Globus pallidus (tissue), 1 donor: ENCODE measurements at places on chromosomes 4 and X.

- peak; percentile 13 for DNase-seq
These were observed 81.0 kb upstream of the ZDHHC15 start for GRCh38 chrX:75603833-75604232.

DNA sequence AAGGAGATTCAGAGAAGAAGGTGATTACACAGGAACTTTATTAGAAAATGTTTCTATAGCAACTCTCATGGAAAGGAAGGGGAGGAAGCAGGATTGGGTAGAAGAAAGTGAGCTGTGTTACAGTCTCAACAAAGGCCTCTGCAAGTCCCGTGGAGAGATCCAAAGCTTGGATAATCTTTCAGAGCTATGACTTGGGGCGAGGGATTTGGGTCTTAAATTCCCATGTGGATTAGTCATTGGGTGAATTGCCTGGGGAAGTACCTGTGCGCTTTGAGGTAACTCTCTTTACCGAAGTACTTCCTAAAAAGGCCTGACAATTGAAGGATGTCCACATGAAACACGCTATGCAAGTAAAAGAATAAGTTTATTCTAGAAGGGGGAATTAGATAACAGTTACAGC, 133.8 kb upstream of the ANKRD50 start:
- no peak for DNase-seq

DNA sequence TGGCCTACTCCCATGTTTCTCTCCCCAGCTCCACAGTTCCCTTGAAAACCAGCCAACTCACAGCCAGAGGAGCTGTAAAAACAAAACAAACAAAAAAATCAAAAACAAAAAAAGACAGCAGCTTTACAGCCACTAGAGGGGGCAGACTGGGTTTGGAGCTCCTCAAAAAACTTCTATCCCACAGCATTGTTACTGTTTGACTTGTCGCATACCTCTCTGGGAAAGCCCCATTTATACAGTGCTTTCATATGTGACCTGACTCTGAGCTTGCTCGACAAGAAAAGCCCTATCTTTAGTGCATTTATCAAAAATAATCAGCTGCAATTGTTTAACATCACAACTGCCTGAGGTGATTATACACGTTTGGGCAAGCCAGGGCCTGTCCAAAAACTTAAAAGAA, 21.6 kb downstream of the TSPAN6 start:
- DNase-seq = no peak

GRCh38 chrX:41621222-41621723, 67.5 kb upstream of the GPR34 start:
- no peak for DNase-seq

GRCh38 chrX:69089203-69089602, 76.0 kb downstream of the PJA1 start:
- no peak for DNase-seq

- no peak for DNase-seq
These were observed 28.4 kb upstream of the UVSSA start for GRCh38 chr4:1318488-1319213.

DNA sequence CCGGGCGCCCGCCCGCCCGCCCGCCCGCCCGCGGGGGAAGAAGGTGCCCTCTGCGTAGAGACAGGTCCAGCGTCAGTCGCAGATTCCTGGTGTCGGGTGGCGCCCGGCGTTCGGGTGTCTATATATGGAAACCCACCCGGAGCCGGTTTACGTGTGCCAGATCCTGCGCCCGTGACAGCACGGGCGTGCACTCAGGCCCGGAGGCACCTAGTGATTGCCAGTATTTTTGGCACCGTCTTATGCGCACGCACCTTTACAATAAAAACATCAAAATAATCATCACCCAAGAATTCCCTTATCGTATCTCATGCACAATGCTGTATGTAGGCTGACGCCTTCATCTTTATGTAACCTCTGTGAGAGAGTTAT, 519 bp downstream of the SLC25A4 start:
- peak; percentile 23 for DNase-seq

DNA sequence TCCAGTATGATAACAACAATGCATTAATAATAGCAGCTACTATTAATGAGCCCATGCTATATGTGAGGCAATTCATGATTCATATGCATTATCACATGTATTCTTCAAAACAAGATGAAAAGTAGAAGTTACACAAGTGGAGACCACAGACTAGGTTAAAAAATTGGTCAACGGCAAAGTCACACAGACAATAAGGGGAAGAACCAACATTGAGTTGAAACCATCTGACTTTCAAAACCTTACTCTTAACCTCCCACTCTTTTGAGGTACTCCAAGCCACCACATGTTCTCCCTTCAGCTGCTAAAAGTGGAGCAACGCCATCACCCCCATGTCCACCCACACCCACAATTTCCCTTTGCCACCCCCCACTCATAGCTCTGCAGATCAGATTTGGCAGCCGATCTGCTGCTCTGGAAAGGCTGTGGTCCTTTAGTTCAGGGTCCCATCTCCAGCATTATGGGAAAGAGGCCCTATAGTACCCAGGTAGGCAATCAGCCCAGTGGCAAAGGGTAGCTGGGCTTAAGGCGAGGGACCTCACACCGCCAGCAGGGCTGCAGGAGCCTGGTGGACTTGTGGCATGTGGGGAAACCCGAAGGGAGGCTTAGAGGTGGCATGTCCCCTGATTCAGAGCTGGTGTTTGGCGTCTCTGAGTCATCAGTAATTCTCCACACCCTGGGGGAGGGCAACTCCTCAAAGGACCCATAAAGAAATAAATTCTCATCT, 33.5 kb upstream of the CYBB start:
- DNase-seq = no peak

GRCh38 chr4:185580699-185581098, 45.4 kb upstream of the PDLIM3 start:
- DNase-seq = no peak

- DNase-seq = no peak
These were observed 320.1 kb downstream of the BMPR1B start for GRCh38 chr4:95077864-95078263.

DNA sequence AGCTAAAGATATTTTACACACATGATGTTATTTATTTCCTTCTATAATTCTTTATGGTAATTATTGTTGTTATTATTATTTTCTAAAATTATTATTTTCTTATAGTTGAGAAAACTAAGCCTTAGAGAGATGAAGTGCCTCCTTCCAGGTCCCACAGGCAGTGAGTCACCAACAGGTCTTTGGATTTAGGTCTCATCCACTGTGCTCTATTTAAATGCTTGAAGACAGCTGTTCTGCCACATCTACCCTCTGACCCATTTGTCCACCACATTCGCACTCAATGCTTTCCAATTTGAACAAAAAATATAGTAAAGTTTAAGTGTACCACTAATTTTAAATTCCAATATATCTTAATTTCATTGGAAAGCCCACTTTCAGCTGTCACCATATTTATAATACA, 566.4 kb downstream of the PPARGC1A start:
- no peak for DNase-seq

DNA sequence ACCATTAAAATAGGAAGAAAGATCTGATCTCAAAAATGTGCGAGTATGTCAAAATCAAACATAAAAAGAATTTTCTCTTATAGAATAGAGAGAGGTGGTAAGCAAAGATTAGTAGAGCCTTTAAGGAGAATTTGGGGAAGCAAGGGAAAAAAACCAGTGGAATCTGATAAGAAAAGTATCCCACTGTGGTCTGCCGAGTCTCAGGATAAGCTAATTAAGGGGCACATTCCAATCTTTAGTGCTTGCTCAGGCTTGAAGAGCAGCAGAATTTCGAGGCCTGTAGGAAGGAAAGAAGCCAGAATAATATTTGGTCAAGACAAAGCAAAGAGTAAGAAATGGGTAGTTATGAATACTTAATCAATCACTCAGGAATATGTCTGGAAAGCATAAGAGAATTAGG, 13.0 kb downstream of the STATH start:
- DNase-seq = no peak

GRCh38 chr4:11074581-11075241, 354.0 kb downstream of the HS3ST1 start:
- DNase-seq = no peak

- no peak for DNase-seq
These were observed 10.8 kb downstream of the WFS1 start for GRCh38 chr4:6280365-6280996.

DNA sequence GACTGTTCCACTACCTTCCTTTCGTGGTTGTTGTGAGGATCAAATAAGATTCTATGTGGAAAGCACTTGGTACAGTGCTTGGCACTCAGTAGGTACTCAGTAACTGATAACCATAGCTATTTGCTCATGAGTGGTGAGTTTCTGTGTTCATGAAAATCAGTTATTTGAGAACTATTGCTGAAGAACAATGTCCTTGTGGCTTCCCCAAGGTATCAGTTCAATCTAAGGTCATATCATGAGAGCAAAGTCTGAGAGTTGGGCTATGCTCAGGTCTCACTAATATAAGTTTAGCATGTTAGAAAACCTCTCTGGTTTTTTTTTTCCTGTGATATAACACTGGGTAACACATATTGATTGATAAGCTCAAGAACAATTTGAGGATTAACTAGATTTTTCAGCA, 147.8 kb downstream of the GRIA3 start:
- no peak for DNase-seq

GRCh38 chr4:127586922-127587571, 45.7 kb upstream of the INTU start:
- DNase-seq = no peak

GRCh38 chrX:25600776-25601175, 537.4 kb upstream of the MAGEB18 start:
- no peak for DNase-seq

DNA sequence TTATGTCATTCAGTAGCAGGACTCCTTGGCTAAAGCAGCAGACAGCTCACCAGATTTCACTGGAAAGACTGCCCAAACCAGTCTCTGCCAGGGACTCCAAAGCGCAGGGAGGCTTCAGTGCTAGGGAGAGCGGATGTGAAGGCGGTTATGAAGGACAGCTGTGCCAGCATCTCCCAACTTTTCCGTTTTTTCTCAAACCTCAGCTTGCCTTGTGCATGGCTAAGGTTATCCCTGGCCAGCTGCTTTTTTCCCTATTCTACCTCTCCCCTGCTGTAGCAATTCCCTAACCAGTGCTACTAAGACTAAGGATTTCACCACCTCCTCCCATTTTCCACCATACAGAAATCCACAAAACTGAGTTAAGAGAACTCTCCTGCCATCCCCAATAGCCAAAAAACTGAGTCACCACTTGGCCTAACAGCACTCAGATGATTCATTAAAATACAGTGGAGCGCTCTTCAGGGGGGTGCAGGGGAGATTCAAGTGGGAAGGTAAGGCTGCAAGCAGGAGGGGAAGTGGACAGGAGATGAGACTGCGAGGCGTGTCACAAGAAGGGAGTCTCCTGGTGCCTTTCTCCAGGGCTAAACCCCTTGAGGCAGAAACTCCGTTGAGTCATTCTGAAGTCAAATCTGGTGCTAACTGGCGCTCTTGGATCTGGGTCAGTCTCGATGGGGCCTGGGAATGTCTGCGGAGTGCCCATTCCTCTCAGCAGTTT, 90.7 kb downstream of the PALLD start:
- no peak for DNase-seq

- DNase-seq = no peak
These were observed 581.1 kb downstream of the INPP4B start for GRCh38 chr4:142264961-142265360.

- no peak for DNase-seq
These were observed 128.0 kb downstream of the AFAP1 start for GRCh38 chr4:7811536-7812191.

- DNase-seq = peak; percentile 60
These were observed 82.0 kb downstream of the PLS3 start for GRCh38 chrX:115642895-115643530.

DNA sequence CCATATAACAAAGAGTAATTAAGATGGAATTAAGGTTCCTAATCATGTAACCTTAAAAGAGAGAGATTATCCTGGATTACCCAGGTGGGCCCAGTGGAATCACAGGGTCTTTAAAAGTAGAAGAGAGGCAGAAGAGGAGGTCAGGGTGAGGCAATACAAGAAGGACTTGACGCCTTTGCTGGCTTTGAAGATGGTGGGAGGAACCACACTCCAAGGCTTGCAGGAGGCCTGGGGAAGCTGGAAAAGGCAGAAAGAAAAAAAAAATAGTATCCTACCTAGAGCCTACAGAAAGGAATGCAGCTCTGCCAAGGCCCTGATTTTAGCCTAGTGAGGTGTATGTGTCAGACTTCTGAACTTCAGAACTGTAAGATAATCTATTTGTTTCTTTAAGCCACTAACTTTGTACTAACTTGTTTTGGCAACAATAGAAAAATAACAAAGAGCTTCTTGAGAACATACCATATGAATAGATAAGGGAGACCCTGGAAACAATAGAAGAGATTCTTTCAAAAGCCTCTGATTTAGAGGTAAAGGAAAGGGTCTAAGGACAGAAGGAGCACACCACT, 229.9 kb upstream of the TTC29 start:
- no peak for DNase-seq

DNA sequence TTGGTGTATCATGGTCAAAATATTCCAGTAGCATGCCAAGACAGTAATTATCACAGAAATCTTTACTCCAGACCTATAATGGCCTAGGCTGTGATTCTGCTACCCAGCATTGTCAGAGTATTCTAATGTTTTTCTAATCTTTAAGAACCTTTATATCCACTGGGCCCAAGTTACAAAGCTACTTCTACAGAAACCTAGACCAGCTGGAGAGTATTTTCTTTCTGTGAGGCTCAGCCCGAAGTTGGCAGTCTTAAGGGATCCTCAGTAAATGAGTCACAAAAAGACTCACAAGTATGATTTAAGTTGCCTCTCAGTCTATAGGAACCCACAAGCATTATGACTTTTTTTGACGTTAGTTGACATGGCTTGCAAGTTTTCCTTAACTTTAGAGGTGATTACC, 638.5 kb upstream of the FAM241A start:
- no peak for DNase-seq

GRCh38 chrX:136835761-136836160, 44.8 kb downstream of the RBMX start:
- DNase-seq = no peak

DNA sequence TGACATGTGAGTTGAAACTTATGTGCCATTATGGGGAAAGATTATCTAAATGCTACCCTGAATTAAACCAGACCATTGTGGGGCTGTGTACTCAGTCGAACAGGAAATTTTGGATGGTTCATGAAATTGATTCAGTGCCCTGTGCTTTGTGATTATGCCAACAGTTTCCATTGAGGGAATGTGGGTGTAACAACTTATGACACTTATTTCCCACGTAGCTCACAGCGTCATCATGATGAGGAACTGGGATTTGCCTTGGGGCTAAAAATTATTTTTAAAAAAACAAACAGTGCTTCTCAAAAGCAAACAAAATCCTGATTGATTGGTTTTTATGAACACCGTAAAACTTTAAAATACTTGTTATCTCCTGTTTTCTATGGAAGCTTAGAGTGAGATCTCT, 8.3 kb upstream of the CLTRN start:
- no peak for DNase-seq

GRCh38 chrX:110414679-110415439, 56.2 kb downstream of the RTL9 start:
- DNase-seq = no peak
